ENCODE measurements at places on chromosomes 7 and 10. TPM values are rescaled to one million over a fixed set of nuclear protein-coding genes. Genes with fewer than 3 reads are reported as not detected.

GRCh38 chr7:25727446-25727845, 424.6 kb upstream of the NFE2L3 start:
- no peak for DNase-seq

GRCh38 chr7:128887169-128888038, 23.1 kb downstream of the KCP start:
- DNase-seq = no peak

- DNase-seq = no peak
Measured at GRCh38 chr10:34216348-34216945, 598.6 kb downstream of the PARD3 start.

- no peak for DNase-seq
Measured at GRCh38 chr10:86287110-86287793, 79.3 kb downstream of the GRID1 start.

GRCh38 chr10:63884426-63884825, 363.2 kb downstream of the REEP3 start:
- DNase-seq = no peak

DNA sequence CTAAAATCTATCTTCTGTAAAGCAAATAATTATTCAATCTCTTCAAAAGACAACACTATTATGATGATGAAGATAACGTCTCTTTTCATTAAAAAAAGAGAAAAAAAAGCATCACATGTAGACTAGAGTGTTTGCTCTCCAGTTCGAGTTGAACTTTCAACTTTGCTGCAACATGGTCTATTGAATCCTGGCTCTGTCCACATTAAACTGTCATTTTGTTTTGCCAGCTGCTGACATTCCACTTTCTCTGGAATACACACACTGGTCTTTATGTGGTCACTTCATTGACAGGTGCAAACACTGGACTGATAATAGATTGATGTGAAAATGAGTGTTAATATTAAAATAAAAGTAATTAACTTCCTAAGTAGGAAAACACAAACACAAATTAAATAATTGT, 61.7 kb downstream of the PTF1A start:
- DNase-seq = no peak

Gene OR9A2
- not detected for total RNA-seq

Gene SFTPA2
- total RNA-seq = not detected

Gene TSPAN12
- 45.3 TPM for total RNA-seq

Gene ATG9B
- total RNA-seq = 0.68 TPM
